Spleen (tissue), 13 donors: ENCODE measurements at places on chromosomes 11 and 22. TPM values are rescaled to one million over a fixed set of nuclear protein-coding genes. Genes with fewer than 3 reads are reported as not detected.

DNA sequence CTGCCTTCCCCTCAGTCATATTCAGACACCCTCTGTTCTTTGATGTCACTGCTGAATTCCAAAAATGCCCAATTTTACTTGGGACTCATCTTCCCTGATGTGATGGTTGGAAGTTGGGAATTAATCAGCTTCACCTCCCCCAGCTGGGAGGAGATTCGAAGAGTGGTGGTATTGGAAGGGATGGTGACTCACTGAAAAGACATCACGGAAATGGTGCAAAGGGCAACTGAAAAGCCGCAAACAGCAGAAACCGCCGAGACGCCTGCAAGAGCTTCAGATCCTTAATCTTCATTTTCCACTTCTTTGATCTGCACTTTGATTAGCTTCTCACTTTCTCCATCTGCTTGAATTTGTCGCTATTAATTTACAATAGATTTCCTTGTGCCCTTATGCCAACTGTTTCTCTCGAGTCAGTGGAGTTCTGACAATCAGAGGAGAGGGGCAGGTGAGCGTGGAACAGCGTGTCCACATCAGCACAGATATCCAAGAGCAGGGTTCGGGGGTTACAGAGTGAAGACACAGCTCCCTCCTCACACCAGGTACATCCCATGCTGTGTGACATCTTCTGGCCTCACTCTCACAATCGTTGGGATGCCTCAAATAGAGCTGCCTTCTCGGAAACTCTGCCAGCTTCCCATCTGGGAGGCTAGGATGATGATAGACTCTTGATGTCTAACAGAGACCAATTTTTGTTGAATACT lies 325.4 kb downstream of the BRD1 start:
- no peaks in the 10 kb centered on the region for H3K36me3 ChIP-seq
- DNase-seq: no peak
- no peaks in the 10 kb centered on the region for H3K27me3 ChIP-seq
- no peak overlapping the region for H3K27ac ChIP-seq

DNA sequence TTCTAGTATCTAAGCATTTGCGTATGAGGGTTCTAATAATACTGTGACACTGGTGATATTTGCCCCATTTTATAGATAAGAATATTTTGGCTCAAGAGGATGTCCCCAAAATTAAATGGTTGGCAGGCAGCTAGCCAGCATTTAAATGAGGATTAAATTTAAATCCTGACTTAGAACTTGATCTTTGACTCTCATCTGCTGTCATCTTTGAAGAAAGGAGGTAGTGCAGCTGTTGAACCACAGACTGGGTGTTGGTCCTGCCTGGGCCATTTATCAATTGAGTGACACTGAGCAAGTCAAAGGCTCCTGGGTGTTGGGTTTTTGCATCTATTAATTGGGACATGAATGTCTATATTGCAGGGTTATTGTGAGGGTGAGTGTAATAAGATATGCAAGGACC lies 112.3 kb downstream of the INSC start:
- no peak overlapping the region for H3K27ac ChIP-seq
- no peaks in the 10 kb centered on the region for H3K36me3 ChIP-seq
- H3K4me1 ChIP-seq: no peaks in the 10 kb centered on the region
- no peak overlapping the region for H3K4me3 ChIP-seq

DNA sequence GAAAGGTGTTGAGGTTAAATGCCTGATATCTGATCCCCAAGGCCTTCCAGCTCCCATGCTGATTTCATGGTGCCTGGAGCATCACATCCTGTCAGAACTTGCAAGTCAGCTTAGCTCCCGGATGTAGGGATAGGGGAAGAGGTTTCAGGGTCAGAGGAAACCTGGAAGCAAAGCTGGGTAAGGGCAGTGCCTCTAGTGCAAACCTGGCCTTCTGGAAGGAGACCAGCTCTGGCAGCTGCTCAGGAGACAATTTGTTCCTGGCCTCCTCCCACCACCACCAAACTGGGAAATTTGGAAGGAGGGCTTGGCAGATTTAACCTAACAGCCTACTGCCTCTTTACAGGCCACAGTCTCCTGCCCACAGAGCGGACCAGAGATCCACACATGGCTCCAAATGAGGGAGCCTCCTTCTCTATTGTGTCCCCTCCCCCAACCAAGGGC lies 9.2 kb upstream of the TSKU start:
- no peak overlapping the region for H3K27ac ChIP-seq
- H3K4me1 ChIP-seq: peaks cover 50% of the 10 kb centered on the region
- no peaks in the 10 kb centered on the region for H3K27me3 ChIP-seq
- DNase-seq: peak; percentile 69
- H3K36me3 ChIP-seq: no peaks in the 10 kb centered on the region

DNA sequence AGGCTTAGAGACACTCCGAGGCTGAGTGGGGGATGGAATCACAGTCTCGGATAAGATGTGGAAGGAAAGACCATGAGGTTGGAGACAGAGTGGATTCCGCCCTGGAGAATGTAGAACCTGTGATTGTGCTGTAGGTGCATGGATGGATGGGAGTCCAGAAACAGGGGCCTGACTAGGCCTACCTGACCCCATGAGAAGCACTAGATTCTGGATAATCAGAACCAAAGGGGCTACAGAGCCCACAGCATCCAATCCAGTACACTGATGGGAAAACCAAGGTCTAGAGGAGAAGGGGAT lies 32.3 kb upstream of the FCHSD2 start:
- peak overlapping the region; percentile 22 for H3K27ac ChIP-seq
- no peak for DNase-seq
- H3K36me3 ChIP-seq: no peaks in the 10 kb centered on the region
- H3K27me3 ChIP-seq: no peaks in the 10 kb centered on the region
- H3K4me3 ChIP-seq: no peak overlapping the region
- peaks cover 37% of the 10 kb centered on the region for H3K4me1 ChIP-seq

DNA sequence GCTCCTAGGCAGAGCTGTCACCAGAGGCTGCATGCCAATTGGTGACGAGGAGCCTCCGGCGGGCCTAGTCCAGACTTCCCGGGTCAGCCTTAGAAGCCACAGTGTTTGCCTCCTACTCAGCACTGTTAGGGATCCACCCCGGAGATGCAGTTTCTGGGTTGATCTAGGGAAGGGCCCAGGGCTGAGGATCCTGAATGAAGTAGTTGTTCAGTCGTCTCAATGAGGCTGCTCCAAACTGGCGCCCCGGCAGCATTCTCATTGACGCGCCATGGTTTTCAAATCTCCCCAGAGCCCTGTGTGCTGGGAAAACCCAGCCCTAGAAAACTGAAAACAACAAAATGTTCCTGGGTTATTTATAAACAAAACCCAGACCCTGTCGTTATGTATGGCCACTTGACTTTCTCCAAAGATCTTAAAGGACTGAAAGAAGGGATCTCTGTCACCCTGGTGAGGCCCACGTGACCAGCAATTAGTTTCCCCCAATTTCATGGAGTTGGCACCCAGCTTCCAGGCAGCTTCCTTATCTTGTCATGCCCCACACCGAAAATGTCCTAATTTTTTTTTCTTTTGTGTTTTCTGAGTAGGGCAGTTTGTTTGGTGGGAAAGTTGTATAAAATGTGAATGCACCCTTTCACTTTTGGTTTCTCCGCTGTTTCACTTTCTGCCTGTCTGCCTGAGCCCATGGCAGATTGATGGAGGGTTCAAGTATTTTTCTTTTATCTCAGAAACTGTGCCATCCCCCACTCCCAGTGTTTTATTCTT lies 2.0 kb upstream of the EHD1 start:
- H3K4me1 ChIP-seq: peaks cover 87% of the 10 kb centered on the region
- peak; percentile 70 for DNase-seq
- H3K27ac ChIP-seq: peak overlapping the region; percentile 96
- H3K36me3 ChIP-seq: no peaks in the 10 kb centered on the region

DNA sequence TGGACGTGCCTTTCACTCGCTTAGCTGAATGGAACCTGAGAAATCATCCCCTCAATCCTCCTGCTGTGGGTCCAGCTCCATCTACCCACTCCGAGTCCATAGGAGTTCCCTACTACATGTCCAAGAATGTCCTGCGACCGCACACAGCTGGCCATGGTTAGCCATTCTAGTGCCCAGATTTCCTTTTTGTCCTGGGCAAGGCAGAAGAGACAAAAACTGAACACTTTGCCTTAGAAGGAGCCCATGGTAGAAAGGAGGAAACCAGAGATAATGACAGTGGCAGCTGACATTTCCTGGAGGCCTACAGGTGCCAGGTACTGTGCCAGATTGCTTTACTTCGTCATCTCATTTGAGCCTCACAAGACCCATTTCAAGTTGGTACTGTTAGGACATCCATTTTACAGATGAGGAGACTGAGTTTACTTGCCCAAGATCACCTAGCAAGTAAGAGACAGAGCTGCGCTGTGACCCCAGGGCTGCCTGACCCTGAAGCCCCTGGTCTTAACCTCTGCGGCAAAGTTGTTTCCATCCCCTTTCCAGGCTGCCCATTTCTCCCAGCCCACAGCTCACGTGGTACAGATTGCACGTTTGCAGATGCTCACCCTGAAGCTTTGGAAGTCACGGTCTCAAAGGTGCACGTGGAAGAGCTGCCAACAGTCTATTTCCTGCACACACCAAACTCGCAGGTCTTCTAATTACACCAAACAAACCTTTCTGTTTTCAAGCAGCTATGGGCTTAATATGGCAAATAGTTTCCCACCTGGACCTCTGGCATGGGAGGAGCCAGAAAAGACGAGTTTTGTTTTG lies 112.7 kb downstream of the ZBTB16 start:
- DNase-seq: no peak
- H3K27ac ChIP-seq: peak overlapping the region; percentile 74
- no peak overlapping the region for H3K4me3 ChIP-seq
- H3K4me1 ChIP-seq: peaks cover 80% of the 10 kb centered on the region

KIF18A gene
- 3.5 TPM for total RNA-seq

DNA sequence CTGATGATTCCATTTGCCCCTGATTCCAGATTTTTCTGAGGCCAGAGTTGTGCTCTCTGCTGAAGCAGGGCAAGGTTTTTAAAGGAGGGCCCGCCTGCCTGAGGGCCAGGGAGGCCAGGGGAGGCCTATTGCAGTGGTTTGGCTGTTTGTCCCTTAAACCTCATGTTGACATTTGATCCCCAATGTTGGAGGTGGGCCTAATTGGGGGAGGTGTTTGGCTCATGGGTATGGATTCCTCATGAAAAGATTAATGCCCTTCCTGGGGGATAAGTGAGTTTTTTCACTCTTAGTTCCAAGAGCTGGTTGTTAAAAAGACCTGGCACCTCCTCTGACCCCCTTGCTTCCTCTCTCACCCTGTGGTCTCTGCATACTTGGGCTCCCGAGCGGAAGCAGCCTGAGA lies 9.2 kb downstream of the GAL3ST3 start:
- H3K27me3 ChIP-seq: no peaks in the 10 kb centered on the region
- no peak for DNase-seq
- H3K27ac ChIP-seq: no peak overlapping the region
- no peak overlapping the region for H3K4me3 ChIP-seq
- no peaks in the 10 kb centered on the region for H3K36me3 ChIP-seq

DNA sequence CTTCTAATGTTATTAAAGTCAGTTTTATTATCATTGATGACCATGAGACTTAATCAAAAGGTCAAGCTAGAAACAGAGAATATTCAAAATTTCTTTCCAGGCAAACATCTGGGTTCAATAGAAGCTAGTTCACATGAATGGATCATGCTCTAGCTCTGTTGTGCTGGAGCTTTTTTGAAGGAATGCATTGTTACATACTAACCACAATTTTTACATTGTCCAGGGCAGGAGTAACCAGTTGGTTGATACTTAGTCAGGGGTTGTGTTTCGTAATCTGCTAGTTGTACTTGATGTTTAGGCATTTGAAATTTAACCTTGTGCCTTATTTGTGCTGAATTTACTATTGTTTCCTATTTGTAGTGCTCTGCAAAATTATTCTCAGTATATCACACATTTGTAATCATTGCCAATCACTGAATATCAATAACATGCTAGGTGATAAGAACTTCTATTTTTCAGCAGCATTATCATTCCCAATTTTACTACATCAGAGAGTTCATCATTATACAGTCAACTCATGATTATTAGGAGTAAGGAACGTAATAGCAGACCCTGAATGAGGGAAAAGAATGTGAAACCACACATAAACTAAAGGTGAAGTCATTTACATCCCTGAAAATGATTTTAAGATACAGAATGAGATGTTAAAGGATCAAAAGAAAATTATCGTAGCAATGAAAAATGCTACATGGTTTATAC lies 23.2 kb downstream of the NF2 start:
- no peak for DNase-seq
- H3K36me3 ChIP-seq: no peaks in the 10 kb centered on the region
- no peak overlapping the region for H3K27ac ChIP-seq
- H3K4me1 ChIP-seq: peaks cover 18% of the 10 kb centered on the region
- no peaks in the 10 kb centered on the region for H3K27me3 ChIP-seq

UBASH3B gene
- 190 TPM for total RNA-seq

GRCh38 chr22:22691055-22691454 lies 46.6 kb downstream of the GGTLC2 start:
- H3K27ac ChIP-seq: no peak overlapping the region
- H3K4me1 ChIP-seq: peaks cover 9% of the 10 kb centered on the region
- no peaks in the 10 kb centered on the region for H3K27me3 ChIP-seq
- DNase-seq: no peak
- no peaks in the 10 kb centered on the region for H3K36me3 ChIP-seq

DNA sequence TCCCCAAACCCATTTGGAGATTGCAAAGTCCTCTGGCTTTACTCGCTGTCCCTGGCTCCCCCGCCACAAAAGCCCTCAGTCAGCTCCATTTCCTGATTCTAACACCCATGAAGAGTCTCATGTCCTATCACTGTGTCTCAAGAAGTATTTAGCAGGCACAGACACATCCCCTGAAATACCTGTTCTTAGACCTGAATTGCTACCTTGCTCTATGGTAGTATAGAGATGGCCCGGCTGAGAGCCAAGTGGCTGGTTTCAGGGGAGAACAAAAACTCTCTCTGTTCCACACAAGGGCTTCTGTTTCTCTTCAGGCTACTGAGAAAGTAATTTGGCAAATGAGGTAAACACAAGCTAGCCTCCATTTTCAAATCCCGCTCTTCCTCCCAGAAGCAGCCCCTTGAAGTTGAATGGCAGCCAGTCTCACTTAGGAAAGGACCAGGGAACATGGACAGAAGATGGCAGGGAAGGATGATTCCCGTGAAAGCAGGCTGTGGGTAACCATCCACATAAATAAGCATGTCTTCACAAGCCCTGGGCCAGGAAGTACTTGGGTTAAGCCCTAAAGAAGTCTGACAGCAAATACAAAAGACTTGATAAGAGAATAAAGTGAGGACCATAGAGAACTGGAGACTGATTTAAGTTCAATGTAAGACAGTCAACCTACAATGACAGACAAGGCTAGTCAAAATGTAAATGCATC lies 137.8 kb downstream of the C11orf58 start:
- H3K27me3 ChIP-seq: no peaks in the 10 kb centered on the region
- H3K4me3 ChIP-seq: no peak overlapping the region
- H3K27ac ChIP-seq: no peak overlapping the region
- H3K36me3 ChIP-seq: no peaks in the 10 kb centered on the region

EXPH5 gene
- 1.9 TPM for total RNA-seq

CLDN5 gene
- total RNA-seq: 75.1 TPM

GRCh38 chr22:28351476-28351875 lies 328.2 kb downstream of the TTC28 start:
- H3K27ac ChIP-seq: no peak overlapping the region
- H3K36me3 ChIP-seq: no peaks in the 10 kb centered on the region
- DNase-seq: no peak
- no peaks in the 10 kb centered on the region for H3K4me1 ChIP-seq

- no peaks in the 10 kb centered on the region for H3K27me3 ChIP-seq
- H3K36me3 ChIP-seq: no peaks in the 10 kb centered on the region
- no peak overlapping the region for H3K27ac ChIP-seq
- H3K4me3 ChIP-seq: no peak overlapping the region
- no peaks in the 10 kb centered on the region for H3K4me1 ChIP-seq
Measured at GRCh38 chr11:75063741-75064314, 32.8 kb downstream of the OR2AT4 start.

MMP7 gene
- total RNA-seq: not detected

- H3K27me3 ChIP-seq: no peaks in the 10 kb centered on the region
- no peaks in the 10 kb centered on the region for H3K4me1 ChIP-seq
Measured at GRCh38 chr11:117696540-117696939, 100.5 kb downstream of the DSCAML1 start.

GNG3 gene
- not detected for total RNA-seq
